ENCODE measurements at places on chromosomes 12 and 14.

GRCh38 chr14:102811254-102811963 lies 34.2 kb downstream of the TRAF3 start:
- DNase-seq: no peak

- DNase-seq: no peak
These were observed 53.1 kb downstream of the BRMS1L start for GRCh38 chr14:35879151-35879648.

GRCh38 chr14:95496111-95496681 lies 20.3 kb downstream of the SYNE3 start:
- no peak for DNase-seq

- DNase-seq: no peak
These were observed 13.2 kb downstream of the RTRAF start for GRCh38 chr14:52002542-52002941.

DNA sequence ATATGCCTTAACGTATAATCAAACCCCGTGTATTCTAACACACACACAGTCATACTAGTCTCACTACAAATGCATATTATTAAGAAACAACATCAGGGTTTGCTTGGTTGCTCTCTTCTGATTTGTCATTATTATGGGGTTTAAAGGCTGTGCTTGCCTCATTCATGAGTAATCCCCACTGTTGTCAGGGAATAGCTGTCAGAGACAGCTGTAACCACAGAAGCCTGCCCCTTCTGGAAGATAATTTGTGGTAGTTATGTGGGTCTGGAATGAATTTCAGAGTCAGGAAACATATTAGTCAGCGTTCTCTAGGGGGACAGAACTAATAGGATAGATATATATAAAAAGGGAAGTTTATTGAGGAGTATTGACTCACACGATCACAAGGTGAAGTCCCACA lies 456.9 kb upstream of the TMEM132C start:
- DNase-seq: peak; percentile 56
